RWPE2 (cell line): ENCODE measurements at places on chromosomes 5 and 9.
A peak's percentile ranks its signal among the peaks of the same experiment; 100 is the strongest.

DNA sequence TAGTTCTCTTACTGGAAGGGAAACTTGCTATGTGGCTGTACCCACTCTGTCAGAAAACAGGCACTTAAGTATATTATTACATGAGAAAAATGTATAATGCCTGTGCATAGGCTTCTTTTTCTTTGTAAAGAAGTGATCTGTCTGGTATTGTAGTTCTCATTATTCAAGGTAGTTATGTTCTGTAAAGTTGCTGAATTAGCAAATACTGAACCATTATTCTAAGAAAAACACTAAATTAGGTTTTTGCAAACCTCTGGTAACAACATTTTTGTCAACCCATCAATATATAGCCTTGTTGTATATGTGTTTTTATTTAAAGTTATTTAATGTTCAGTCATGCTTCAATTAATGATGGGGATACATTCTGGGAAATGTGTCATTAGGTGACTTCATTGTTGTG is 8.8 kb downstream of the RAD17 start:
- no peak for DNase-seq

DNA sequence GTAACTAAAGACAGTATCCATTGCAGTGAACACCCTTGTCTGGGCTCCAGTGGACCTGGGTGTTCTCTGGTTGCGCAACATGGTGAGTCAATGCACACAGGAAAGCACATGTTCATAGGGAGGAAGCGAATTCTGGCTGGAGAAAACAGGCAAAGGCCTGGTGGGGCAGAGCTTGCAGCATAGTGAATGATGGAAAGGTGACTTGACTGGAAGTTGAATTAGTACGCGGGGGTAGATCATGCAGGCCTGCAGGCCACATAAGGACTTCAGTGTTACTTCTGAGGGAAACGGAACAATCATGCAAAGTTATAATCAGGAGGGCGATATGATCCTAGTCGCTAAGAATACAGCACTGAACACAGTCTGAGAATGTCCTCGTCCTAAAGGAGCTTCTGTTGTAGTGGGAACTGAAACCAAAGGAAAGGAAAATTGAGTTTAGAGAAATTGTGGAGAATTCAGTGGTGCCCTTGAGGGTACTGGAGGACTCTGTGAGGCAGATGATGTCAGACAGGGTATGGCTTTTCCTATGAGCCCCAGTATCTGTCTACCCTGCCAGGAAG is 71.9 kb upstream of the RANBP3L start:
- DNase-seq: peak; percentile 84

- DNase-seq: peak; percentile 47
Observed at GRCh38 chr9:133978899-133979272, 13.2 kb downstream of the VAV2 start.

- DNase-seq: peak; percentile 46
Observed at GRCh38 chr9:138077126-138077525, 199.5 kb downstream of the CACNA1B start.

DNA sequence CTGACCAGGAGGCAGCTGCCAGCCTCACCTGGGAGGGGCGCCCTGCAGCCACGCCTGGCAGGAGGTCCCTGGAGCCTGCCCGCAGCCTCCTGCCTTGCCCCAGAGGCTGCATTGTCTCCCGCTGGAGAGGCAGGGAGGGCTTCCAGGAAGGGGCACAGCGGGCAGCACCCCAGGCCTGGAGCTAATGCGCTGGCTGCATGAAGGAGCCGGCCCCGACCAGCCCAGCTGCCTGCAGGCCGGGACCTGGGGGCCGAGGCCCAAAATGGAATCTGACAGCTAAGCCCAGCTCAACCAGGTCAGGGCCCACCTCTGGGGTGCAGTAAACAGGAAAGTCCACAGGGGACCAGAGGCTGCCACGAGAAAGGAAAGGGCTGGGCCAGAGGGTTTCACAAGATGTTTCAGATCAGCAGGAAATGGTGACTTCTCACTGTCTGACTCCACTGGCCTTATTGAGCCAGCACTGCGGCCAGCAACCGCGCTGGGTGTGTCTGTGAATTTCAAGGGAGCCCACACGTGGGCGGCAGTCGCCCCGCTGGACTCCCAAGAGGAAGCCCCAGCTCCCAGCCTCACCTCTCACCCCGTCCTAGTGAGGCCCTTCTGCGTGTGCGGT is 18.6 kb upstream of the NOTCH1 start:
- DNase-seq: no peak

DNA sequence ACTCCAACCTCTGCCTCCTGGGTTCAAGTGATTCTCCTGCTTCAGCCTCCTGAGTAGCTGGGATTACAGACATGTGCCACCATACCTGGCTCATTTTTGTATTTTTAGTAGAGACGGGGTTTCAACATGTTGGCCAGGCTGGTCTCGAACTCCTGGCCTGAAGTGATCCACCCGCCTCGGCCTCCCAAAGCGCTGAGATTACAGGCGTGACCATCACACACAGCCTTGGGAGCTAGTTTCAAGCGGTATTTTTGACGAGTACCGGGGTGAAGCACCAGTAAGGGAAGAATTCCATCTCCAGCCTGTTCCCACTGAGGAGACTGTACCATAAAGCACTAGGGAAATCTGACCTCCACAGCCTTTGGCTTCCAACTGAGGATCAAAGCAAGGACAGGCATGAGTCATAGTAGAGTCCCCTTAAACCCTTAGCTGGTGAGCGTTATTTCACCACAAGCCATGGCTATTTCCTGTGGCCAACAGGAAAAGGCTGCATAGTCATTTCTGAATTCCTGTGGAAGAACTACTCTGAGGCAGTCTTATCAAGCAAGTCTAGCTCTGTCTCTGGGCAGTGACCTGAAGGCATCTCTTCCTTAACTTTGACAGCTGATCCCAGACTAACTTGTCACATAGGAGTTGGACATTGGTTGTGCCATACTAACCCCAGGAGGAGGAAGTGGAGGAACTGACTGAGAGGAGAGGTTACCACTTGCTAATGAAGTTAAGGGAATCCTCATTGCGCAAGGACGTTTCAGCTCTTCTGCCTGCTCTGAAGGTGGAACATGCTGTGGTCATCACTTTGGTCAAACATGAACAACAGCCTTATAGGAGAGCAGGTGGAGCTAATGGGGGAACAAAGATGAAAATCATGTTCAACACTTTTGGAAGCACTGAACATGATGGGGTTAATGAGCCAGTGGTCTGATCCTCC is 85.8 kb upstream of the DMRT1 start:
- DNase-seq: no peak

DNA sequence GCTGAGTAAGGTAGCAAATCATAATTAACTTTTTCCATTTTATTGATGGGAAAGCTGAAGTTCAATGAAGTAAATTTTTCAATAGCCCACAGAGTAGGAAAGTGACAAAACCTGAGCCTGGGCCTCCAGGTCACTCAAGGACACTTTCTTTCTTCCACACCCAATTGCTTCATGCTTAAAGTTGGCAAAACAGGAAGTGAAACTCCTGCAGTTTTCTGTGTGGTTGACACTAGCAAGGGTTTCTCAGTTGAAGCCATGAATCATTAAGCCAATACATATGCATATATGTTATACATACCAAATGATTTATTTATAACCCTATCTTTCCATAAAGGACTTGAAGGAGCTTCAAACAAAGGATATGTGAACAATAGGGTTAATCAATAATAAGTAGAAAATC is 13.9 kb downstream of the TLR4 start:
- DNase-seq: no peak

- DNase-seq: no peak
Observed at GRCh38 chr5:157735991-157736390, 4.8 kb downstream of the THG1L start.

GRCh38 chr9:113573959-113574352 is 110.4 kb downstream of the RGS3 start:
- no peak for DNase-seq

DNA sequence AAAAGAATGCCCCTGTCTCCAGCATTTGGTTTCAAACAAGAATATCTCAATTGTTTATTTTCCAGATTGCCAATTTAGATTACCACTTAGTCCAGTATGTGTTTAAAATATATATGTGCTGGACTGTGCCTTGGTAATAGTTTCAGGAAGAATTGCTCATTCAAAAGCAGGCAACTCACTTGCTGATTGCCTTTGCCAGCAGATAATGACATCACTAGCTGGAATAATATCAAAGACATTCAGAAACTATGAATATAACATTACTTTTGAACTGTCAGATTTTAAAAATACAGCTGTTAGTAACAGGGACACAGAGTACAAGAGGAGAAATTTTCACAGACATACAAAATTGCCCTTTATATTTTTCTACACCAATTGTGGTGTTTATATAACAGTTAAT is 96.0 kb upstream of the ITGA2 start:
- no peak for DNase-seq

DNA sequence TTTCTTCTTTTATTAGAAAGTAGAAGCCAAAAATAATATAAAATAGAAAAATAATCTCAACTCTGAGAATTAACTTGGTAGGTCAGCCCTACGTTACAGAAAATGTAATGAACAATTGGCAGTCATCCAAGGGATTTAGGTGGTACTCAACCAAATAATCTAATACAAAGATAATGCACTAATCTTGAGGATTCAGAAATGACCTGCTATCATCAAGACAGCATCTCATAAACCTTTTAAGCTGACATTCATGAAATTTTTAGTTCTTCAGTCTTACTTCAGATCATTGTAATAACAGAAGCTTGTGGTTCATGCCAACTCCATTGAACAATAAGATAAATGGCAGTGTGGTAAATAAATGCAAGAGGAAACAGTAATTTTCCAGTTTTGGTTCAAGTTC is 1058.0 kb downstream of the MAT2B start:
- DNase-seq: no peak

DNA sequence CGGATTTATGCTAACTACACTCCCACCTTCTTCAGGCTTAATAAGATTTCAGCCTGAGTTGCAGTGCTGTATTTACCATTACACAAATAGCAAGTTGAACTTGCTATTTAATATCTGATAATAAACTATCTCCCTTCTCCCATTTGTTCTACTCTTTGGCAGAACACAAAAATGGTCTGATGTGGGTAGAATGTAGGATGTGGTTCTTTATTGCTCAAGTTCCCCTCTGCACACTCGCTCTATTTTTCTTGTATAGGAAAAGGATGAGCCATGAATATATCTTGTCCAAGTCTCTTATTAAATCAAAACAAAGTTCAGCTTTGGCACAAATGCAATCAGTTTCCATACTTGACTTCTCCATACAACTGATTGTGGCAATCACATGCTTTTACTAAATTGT is 37.2 kb upstream of the KIF2A start:
- no peak for DNase-seq

- DNase-seq: no peak
Observed at GRCh38 chr5:39713250-39713916, 288.6 kb upstream of the DAB2 start.

GRCh38 chr5:122458278-122458872 is 146.3 kb downstream of the SNCAIP start:
- DNase-seq: no peak

GRCh38 chr5:14191325-14191724 is 48.2 kb downstream of the TRIO start:
- no peak for DNase-seq

GRCh38 chr5:113375480-113376060 is 59.2 kb downstream of the TSSK1B start:
- DNase-seq: no peak

DNA sequence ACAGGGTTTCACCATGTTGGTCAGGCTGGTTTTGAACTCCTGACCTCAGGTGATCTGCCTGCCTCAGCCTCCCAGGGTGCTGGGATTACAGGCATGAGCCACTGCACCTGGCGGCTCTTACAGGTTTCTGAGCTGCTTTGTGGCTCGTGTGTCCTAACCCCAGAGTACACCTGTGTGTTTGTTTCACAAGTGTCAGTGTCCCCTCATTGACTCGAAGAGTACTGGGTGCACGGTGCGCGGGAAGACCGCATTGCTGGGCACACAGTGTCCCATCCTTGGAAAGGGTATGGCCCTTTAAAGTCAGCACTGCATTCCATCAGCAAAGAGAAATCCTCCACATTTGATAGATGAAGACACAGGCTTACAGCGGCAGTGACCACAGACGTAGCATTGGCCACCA is 23.8 kb downstream of the NDST1 start:
- DNase-seq: no peak

- DNase-seq: no peak
Observed at GRCh38 chr5:18048449-18048848, 414.2 kb downstream of the TAF11L14 start.

- no peak for DNase-seq
Observed at GRCh38 chr9:124505006-124505900, 1.9 kb downstream of the NR5A1 start.

DNA sequence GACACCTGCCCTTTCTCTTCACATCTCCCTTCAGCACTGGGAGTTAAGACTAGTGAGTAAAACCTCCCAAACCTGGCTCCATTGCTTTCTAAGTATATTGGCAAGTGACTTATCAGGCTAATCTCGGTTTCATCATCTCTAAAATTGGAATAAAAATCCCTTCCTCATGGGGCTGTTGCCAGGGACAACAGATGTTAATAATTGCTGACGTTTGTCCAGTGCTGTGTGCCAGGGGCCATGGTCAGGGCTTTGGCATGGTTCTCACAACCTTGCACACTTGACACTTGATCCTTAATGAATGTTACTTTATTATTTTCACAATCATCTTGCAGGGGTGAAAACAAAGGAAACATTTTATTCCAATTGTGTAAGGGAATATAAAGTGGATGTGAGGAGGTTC is 1262.0 kb upstream of the WWC1 start:
- DNase-seq: no peak

- DNase-seq: no peak
Observed at GRCh38 chr5:102536323-102536928, 37.6 kb upstream of the SLCO6A1 start.

GRCh38 chr5:101995585-101995984 is 300.5 kb downstream of the SLCO4C1 start:
- no peak for DNase-seq

- DNase-seq: no peak
Observed at GRCh38 chr9:122086873-122087272, 6.2 kb downstream of the TTLL11 start.

- DNase-seq: no peak
Observed at GRCh38 chr5:73605223-73606087, 20.5 kb upstream of the ARHGEF28 start.

- DNase-seq: no peak
Observed at GRCh38 chr5:146521403-146522106, 5.6 kb upstream of the GPR151 start.

- DNase-seq: no peak
Observed at GRCh38 chr9:69178583-69179011, 4.5 kb downstream of the TJP2 start.

DNA sequence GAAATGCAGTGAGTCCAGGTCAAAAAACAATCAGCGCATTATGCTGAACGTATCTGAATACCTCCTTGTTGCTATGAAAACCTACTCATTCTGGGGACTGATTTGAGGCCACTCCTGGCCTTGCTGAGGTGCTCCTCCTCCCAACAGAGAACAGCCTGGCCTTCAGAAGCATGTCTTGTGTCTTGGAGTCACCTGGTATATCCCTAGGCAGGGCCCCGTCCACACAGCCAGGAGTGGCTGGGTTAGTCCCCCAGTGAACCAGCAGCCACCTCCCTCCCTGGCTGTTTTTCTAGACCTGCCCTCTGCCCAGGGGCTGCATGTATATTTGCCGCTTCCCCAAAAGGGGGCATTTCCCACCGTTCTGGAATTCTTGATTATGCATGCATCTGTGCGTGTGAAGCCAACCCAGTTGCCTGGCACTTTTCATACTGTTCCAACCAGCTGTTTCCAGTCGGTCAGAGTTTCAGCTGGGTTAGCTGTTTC is 99.2 kb upstream of the SPATA31C2 start:
- no peak for DNase-seq

GRCh38 chr9:19208653-19209052 is 21.8 kb upstream of the DENND4C start:
- no peak for DNase-seq
